ENCODE measurements at places on chromosomes 13 and 19.
A peak's percentile ranks its signal among the peaks of the same experiment; 100 is the strongest.

DNA sequence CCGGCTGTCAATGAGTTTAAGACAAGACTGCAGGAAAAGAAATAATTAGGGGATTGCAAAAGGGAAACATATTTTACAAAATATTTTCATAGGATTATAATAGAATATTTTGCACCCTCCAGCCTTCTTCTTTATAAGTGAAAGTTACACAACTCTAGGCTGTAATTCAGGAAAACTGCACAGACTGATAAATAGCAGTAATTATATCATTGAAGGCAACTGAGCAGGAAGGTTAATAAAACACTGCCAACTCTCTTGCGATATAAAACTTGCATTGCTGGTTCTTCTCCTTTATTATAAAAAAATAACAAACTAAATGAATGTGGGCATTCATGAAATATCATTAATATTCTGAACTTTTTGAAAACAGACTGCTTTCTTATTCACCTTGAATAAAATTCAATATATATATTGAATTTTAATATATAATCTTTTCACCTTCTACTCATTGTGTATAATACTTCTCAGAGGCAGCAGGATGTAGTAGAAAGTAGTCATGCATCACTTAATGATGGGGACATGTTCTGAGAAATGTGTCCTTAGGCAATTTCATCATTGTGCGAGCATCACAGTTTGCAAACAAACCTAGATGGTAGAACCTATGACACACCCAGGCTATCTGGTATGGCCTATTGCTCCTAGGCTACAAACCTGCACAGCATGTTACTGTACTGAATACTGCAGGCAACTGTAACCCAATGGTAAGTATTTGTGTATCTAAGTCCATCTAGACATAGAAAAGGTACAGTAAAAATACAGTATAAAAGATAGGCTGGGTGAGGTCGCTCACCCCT lies 24.9 kb upstream of the STARD13 start:
- DNase-seq = no peak

- DNase-seq = no peak
Measured at GRCh38 chr13:73870036-73870741, 264.0 kb downstream of the KLF12 start.

DNA sequence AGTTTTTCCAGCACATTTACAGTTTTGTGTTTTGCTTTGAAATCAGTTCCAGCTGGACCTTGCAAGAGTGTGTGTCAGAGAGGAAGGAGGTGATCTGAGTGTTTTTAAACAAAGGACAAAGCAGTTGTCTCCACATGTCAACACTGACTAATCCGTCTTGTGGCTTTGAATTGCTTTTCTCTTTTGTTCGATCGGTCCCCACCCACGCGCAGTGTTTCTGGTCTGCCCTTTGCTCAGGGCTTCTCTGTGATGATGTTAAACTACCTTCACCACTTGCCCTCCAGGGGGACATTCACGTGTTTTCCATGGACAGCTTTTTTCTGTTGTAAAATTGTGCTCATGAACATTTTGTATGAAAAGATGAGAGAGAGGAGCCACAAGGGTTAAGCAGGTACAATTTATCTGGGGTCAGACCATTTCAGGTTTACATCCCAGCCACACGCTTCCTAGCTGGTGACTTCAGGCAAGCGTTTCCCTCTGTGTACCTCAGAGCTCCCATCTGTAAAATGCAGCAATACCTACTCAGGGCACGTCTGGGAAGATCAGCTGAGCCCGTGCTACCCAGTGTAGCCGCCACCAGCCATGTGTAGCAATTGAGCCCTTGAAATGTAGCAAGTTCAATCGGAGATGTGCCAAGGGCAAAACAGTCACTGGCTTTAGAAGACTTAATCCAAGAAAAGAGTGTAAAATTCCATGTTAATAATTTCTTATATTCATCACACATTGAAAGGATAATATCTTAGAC lies 13.5 kb upstream of the PLA2G4C start:
- DNase-seq = peak; percentile 45

DNA sequence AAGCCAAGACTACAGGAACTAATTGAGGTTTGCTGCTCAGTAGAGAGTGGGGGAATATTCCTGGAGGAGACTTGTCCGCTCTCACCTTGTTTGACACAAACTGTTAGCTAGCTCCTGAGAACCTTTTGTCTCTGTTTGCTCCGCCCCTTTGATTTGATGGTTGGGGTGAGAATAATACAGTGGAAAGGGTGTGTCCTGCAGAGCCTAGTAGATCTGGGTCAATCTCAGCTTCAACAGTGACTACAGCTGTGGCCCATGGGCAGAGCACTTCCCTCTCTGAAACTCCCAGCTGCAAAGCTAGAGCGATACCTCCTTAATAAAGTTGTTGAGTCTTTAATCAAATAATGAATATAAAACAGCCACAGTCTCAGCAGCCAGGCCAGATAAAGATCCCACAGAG lies 576.7 kb downstream of the DIAPH3 start:
- no peak for DNase-seq

- no peak for DNase-seq
Measured at GRCh38 chr19:30078381-30078910, 136.4 kb downstream of the URI1 start.

DNA sequence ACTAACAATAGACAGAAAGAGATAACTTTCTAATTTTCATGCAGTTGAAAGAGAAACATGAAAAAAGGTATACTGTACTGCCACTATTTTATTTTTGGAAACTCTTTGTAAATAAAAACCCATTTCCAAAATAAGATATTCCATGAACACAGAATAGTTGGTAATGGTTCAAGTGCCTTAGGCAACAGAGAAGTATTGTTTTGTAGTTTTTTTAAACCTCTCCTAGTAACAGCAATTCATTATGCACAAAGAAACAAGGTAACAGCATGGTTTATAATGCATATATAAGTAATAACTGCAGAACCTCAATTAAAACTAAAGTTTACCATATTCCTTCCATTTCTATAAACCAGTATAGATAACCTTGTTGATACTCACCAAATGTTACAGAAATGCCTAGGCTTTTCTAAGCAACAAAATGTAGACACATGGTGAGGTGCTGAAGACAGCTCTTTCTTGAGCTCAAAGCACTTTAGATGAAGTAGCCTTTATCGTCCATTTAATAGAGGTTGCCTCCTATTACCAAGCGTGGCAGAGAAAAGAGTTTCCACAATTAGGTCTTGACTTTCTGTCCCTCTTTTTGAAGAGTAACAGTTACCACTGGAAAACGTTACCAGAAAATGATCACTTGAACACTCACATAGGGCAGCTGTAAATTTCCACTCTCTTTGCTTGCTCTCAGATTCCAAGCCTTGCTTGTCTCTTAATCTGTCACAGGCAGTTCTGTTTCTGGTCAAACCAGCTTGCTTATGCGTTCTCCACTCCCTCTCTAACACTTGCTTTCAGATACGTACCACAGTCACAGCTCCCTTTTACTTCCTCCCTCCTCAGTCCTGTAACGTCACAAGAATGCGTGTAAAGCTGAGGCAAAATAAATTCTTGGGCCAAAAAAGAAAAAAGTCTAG lies 42.9 kb downstream of the CAB39L start:
- no peak for DNase-seq

GRCh38 chr13:25768838-25769237 lies 283.0 kb downstream of the SHISA2 start:
- DNase-seq = no peak
